ENCODE measurements at places on chromosomes 5 and 9.

GRCh38 chr9:16867576-16868311 is 2.7 kb downstream of the BNC2 start:
- DNase-seq, result no peak

DNA sequence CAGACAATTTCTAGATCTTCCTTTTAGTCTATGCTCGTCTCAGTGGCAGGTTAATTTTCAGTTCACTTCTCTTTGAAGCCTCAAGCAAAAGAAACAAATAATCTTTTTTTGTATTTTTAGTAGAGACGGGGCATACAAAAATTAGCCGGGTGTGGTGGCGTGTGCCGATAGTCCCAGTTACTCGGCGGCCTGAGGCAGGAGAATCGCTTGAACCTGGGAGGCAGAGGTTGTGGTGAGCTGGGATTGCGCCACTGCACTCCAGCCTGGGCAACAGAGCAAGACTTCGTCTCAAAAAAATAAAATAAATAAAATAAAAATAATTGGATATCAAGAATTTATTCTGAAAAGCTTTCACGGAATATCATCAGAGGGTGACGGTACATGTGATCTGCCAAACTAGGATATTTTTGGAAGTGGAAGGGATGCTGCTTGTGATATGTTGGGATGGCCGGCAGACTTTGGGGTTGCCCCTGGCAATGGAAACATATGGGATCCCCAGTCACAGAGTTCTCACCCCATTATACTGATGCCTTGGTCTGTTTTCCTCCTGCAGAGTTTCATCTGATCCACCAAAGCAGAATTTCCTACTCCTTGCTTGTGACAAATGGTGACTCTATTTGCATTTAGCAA is 7.6 kb upstream of the LCP2 start:
- DNase-seq, result no peak

DNA sequence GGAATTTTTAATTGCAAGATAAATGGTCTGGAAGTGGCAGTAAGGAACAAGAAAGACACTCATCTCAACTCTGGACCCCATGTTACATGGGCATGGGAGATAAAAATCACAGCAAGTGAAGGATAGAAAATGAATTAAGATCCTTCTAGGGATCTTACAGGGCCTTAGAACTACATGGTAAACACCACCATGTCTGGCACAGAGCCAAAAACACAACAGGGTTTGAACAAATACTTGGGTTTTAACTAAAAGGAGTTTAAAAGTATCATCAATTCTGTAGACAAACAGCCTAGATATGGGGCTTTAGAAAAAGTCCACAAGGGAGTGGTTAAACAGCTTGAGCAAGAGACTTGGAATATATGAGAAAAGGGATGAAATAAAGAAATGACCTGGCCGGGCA is 366.4 kb downstream of the ARL15 start:
- DNase-seq, result no peak

DNA sequence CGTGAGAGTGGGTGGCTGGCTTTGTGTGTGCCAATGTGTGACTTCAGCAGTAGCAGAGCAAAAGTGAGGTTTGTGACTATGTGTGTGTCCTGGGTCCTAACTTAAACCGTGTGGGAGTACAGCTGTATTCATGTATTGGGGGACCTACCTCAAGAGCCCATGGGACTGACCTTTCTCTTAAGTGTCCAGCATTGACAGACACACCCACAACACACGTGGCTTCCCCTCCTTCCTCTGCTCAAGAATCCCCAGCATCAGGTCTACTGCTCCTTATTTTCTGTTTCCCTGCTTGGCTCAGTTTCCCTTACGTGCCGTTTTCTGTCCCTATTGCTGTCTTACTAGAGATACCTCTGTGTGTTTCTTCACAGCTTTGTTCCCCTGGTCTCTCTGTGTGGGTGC is 616 bp downstream of the IL11RA start:
- DNase-seq, result no peak
